ENCODE measurements at places on chromosomes 7 and 10. TPM values are rescaled to one million over a fixed set of nuclear protein-coding genes. Genes with fewer than 3 reads are reported as not detected.
A peak's percentile ranks its signal among the peaks of the same experiment; 100 is the strongest.

The HHEX gene
- not detected for total RNA-seq

The CRHR2 gene
- total RNA-seq: not detected

The RGR gene
- not detected for total RNA-seq

The CDH23 gene
- not detected for total RNA-seq

The OR2A12 gene
- not detected for total RNA-seq

The TMEM26 gene
- not detected for total RNA-seq

The CALN1 gene
- not detected for total RNA-seq

The LRCH4 gene
- total RNA-seq: 15.1 TPM

- DNase-seq: peak; percentile 4
These were observed 6.2 kb downstream of the PIK3AP1 start for GRCh38 chr10:96714031-96714590.

GRCh38 chr7:74365322-74366022 lies 76.3 kb downstream of the CLIP2 start:
- no peak for DNase-seq

GRCh38 chr7:54811041-54811845 lies 52.2 kb upstream of the SEC61G start:
- no peak for DNase-seq

DNA sequence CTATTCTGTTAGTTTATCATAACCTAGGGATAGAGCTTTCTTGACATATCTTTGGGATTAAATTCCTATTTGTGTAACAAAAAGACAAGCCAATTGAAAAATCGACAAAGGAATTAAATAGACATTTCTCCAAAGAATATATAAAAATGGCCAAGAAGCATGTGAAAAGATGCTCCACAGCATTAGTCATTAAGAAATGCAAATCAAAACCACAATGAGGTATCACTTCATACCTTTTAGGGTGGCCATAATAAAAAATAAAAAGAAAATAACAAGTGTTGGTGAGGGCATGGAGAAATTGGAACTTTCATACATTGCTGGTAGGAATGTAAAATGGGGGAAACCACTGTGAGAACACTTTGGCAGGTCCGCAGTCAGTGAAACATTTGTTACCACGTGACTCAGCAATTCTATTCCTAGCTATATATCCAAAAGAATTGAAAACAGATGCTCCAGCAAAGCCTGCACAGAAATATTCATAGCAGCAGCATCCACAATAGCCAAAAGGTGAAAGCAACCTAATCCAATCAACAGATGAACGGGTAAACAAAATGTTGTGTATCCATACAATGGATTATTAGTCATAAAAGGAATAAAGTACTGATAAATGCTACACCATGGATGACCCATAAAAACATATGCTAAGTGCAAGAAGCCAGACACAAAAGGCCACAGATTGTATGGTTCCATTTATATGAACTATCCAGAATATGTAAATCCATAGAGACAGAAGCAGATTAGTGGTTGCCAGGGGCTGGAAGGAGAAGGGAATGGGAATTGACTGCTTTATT lies 20.5 kb downstream of the SPAG6 start:
- DNase-seq: no peak

DNA sequence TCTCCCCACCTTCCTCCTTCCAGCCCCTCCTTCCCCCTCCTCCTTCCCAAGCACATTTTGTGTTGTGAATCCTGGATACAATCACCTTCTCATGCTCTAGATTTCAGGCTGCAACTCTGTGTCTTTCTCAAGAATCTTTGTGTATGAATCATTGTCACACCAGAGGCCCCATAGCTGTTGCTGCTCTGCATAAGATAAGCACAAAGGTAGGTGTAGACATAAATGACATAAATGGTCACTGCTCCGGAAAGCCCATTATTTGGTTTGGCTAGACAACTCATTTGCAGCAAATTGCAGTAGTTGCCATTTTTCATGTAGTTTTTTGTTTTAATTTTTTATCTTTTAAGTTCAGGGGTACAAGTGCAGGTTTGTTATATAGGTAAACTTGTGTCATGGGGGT lies 216.3 kb upstream of the NRP1 start:
- no peak for DNase-seq

All from foreskin keratinocyte (primary cell).